ENCODE measurements at places on chromosomes 5 and 9.

- no peak for DNase-seq
Observed at GRCh38 chr9:137878146-137878941, 762 bp downstream of the CACNA1B start.

GRCh38 chr9:98380065-98380681, 124.7 kb upstream of the TBC1D2 start:
- DNase-seq, result peak; percentile 14

DNA sequence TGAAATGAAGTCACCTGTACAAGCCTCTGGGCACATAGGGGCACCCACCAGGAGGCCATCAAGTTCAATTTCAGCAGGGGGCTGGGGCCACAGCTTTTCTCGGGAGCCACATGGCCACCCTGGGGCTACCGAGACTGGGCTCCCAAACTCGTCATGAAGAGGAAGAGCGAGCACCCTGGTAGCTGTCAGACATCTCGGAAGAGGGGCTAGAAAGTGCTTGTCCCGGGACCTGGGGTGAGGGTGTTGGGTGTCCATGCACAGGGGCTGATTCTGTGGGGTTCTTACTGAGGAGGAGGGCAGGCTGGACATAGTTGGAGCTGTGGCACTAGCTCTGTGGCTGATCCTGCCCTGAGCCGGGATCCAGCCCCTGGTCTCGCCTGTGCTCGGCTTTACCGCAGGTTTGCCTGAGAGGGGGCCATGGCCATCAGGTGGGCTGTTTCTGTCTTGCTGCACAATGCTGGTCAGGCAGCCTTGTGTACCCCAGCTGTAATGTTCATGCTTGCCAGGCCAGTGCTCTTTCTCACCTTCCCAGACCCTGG, 70.3 kb downstream of the PHF2 start:
- no peak for DNase-seq

DNA sequence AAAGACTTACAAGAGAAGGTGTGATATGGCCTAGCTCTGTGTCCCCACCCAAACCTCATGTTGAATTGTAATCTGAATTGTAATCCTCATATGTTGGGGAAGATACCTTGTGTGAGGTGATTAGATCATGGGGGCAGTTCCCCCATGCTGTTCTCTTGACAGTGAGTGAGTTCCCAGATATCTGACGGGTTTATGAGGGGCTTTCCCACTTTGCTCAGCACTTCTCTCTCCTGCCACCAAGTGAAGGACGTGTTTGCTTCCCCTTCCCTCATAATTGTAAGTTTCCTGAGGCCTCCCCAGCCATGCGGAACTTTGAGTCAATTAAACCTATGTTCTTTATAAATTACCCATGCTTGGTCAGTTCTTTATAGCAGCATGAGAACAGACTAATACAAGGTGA, 49.0 kb downstream of the CDO1 start:
- no peak for DNase-seq

- DNase-seq, result no peak
Observed at GRCh38 chr9:87655731-87656130, 70.2 kb upstream of the CTSL start.

GRCh38 chr9:107213561-107214028, 69.5 kb upstream of the RAD23B start:
- DNase-seq, result peak; percentile 94

- DNase-seq, result no peak
Observed at GRCh38 chr5:106854105-106854687, 816.5 kb downstream of the EFNA5 start.
